ENCODE measurements at places on chromosomes 12 and 14.

GRCh38 chr14:68535404-68536017 is 257.4 kb downstream of the ZFP36L1 start:
- no peak for DNase-seq

- no peak for DNase-seq
Observed at GRCh38 chr12:65259501-65259900, 19.0 kb upstream of the MSRB3 start.

- DNase-seq: no peak
Observed at GRCh38 chr12:122646517-122647217, 56.5 kb downstream of the HCAR2 start.

GRCh38 chr12:28893365-28893764 is 255.7 kb upstream of the FAR2 start:
- DNase-seq: no peak

DNA sequence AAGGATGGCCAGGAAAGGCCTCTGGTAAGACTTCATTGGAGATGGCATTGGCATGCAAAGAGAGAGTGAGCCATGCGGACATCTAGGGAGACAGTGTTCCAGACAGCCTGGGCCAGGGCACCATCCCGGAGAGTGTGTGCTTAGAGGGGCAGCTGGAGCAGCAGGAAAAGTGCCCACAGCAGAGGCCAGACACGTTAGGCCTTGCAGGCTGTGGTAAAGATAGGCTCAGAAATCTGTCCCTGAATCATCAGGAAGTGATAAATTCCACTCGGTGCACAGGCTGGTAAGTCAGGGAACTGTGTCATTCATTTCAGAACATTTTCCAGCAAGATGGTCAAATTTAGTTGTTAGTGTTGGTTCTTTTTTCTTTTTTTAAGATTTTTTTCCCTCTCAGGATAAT is 8.8 kb downstream of the GALNT16 start:
- DNase-seq: no peak
